ENCODE measurements at places on chromosomes 13 and 19. TPM values are rescaled to one million over a fixed set of nuclear protein-coding genes. Genes with fewer than 3 reads are reported as not detected.
A peak's percentile ranks its signal among the peaks of the same experiment; 100 is the strongest.

The CCNE1 gene
- 9.8 TPM for total RNA-seq

GRCh38 chr19:51501594-51502263 is at the start of gene SIGLEC12:
Gene SIGLEC12, minus strand, starts transcription at chr19:51501800. Its CDS starts 67 bp downstream, at chr19:51501733.
- no peak for DNase-seq

DNA sequence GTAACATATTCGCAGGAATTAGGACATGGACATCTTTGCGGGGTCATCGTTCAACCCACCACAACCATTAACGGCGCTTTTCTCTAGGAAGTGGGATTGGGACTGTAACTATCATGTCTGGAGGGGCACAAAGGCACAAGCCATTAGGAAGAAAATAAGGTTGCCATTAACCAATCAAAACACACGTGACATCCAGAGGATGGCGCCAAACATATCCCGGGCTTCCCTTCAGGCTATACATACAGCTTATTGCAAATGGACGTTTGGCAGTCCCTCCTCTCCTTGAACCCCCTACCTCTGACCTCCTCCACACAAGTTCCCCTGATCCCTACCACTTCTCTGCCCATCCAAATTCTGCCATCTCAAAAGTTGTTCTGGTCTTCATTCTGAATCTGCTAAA is 26.6 kb upstream of the GSX1 start:
- no peak for DNase-seq

The MIR17HG gene
- 13.0 TPM for total RNA-seq

GRCh38 chr19:4521170-4521887 is 3.0 kb upstream of the PLIN4 start:
- DNase-seq: no peak

DNA sequence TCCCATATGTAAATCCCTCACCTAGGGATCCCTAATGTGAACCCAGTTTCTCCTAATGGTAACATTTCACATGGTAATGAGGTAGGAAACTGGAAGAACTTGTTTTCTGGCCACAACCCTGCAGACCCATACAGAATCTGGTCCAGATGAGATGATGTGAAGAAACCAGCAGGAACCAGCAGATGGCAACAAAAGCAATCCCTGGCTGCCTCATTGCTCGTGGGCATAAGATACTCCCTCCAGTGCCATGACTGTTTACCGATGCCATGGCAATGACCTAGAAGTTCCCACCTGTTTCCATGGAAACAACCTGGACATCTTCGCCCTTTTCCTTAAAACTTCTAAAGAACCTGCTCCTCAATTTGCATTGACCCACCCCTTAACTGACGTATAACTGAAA is 1.4 kb upstream of the CD209 start:
- no peak for DNase-seq

The TNFSF9 gene
- total RNA-seq: 2.1 TPM

The RFXAP gene
- total RNA-seq: 14.4 TPM

DNA sequence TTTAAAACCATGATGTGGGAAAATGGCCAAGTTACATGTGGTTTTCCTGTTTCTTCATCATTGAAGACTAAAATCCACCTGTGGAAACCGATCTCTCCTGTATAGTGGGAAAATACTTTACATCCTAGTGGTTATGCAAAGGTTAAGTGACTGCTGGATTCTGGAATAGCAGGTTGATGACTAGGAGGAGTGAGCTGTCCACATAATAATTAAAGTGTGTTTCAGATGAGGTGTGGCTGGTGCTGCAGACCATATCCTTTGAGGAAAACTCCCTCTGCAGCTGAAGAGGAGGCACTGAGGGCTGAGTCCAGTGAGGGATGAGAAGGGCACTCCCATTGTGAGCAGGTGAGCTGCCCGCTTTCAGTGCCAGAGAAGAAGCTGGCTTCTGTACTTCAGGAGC is 43.2 kb downstream of the DCLK1 start:
- DNase-seq: no peak

The DHDH gene
- 0.89 TPM for total RNA-seq

- DNase-seq: no peak
Measured at GRCh38 chr19:7562646-7563393, 27.3 kb downstream of the PNPLA6 start.

DNA sequence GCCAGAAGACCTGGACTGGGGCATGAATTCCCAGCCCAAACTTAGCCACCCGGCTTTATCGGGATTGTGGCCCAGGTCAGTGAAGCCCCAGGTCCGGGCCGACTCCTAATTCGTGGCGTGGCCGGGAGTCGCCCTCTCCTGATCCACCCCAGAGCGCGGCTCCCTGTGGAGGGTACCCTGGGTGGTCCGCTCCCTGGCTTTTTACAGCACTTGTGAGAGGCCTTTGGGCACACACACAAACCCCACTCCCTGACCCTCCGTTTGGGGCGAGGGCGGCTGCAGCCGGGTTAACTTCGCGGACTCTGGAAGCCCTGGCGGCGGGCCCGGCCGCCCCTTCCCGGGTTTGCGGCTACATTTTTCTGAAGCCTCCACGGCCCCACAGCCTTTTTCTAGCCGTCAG is 56.4 kb downstream of the ZNF568 start:
- DNase-seq: peak; percentile 2

The ODAD3 gene
- not detected for total RNA-seq

The MOB3A gene
- 203 TPM for total RNA-seq

DNA sequence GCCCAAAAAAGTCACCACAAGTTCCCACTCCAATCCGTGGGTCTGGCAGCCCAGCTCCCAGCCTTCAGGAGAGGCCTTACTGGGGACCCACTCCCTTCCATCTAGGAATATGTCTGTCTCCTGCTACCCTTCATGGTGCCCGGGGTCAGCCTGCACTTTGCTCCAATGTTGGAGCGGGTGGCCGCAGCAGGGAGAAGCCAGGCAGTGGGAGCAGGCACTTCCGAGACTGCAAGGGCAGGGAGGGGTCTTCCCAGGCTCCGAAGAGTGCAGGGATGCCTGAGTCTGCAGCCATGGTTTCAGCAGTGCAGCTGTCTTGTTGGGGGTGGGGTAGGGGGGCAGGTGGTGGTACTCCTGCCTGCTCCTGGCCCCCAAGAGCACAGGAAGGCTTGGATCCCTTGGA is 1616.2 kb downstream of the SLITRK5 start:
- no peak for DNase-seq

DNA sequence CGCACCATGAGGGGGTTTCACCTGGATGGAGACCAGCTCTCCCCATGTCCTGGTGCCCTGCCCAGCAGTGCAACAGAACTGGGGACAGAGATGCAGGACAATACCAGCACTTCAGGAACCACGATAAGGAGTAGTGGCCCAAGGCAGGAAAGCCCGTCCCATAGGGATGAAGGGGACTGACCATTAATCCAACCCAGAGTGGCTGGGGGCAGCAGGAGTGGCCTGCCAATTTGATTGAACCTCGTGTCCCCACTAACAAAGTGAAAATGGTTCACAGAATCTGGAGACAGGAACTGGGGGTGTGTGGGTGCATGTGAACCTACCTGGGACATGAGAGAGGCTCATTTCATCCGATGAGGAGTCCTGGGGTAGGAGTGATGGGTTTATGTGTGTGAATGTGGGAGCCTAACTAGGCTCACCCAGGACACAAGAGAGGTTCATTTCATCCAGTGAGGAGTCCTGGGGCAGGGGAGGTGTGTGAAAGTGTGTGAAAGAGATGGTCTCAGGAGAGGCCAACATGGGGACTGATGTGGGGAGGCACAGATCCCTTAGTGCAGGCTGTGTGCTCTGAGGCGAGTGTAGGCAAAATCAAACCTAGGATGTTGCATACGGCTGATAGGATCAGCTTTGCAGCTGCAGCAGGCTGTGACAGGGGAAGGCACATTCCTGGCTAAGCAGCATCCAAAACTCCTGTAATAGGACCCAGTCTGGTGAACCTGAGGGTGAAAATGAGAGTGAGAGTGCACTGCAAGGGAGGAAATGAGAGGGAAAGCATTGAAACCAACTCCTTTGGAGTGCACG is 98.2 kb downstream of the ZNF429 start:
- DNase-seq: no peak

- DNase-seq: no peak
Measured at GRCh38 chr19:49875857-49876421, 1.2 kb downstream of the AKT1S1 start.

Data from naive thymus-derived CD4-positive, alpha-beta T cell (primary cell).